Transverse colon (tissue), 4 donors: ENCODE measurements at places on chromosomes 6 and 20. TPM values are rescaled to one million over a fixed set of nuclear protein-coding genes. Genes with fewer than 3 reads are reported as not detected.

- H3K27ac ChIP-seq: peak within 1 kb of the TSS; percentile 89
- DNase-seq: peak; percentile 96
- no peaks in the 10 kb centered on the region for H3K27me3 ChIP-seq
Measured at GRCh38 chr20:47501482-47502270, at the start of gene NCOA3. NCOA3 (plus strand) TSS chr20:47501887; CDS start chr20:47622248, 120,361 bp downstream.

GRCh38 chr6:21533678-21534077 is 59.9 kb upstream of the SOX4 start:
- DNase-seq: no peak
- no peaks in the 10 kb centered on the region for H3K27me3 ChIP-seq
- H3K4me1 ChIP-seq: peaks cover 8% of the 10 kb centered on the region
- no peak overlapping the region for H3K4me3 ChIP-seq

- H3K27ac ChIP-seq: no peak overlapping the region
- DNase-seq: no peak
- H3K4me1 ChIP-seq: peaks cover 3% of the 10 kb centered on the region
- peaks cover 17% of the 10 kb centered on the region for H3K36me3 ChIP-seq
Measured at GRCh38 chr20:20495729-20496503, 128.0 kb downstream of the INSM1 start.

GRCh38 chr20:60087563-60088105 is 129.4 kb downstream of the CDH26 start:
- H3K36me3 ChIP-seq: no peaks in the 10 kb centered on the region
- no peak for DNase-seq
- H3K27me3 ChIP-seq: peaks cover 39% of the 10 kb centered on the region
- no peak overlapping the region for H3K27ac ChIP-seq

- peaks cover 8% of the 10 kb centered on the region for H3K27me3 ChIP-seq
- DNase-seq: peak; percentile 79
- no peak overlapping the region for H3K4me3 ChIP-seq
- H3K27ac ChIP-seq: no peak overlapping the region
Measured at GRCh38 chr20:51306521-51307358, 235.8 kb downstream of the NFATC2 start.

DNA sequence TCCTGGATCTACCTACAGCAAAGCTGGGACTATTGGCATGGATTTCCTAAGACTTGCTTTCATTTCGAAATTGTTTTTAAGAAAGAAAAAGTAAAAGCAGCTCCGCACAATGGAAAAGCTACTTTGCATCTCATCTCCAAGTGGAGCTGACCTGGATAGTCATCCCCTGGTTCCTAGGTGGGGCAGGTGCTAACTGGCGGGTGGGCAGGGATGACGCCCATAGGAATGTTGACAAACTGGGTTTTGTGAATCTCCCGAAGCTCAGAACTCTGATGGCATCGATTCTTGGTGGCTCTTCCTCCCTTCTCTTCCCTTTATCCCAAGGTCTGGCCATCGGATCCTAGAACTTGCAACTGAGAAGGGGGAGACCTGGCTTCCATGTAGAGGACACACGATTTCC is 12.4 kb upstream of the EZR start:
- DNase-seq: no peak
- no peaks in the 10 kb centered on the region for H3K4me1 ChIP-seq
- H3K27me3 ChIP-seq: no peaks in the 10 kb centered on the region
- no peaks in the 10 kb centered on the region for H3K36me3 ChIP-seq
- H3K27ac ChIP-seq: no peak overlapping the region

- H3K4me3 ChIP-seq: no peak overlapping the region
- peaks cover 9% of the 10 kb centered on the region for H3K4me1 ChIP-seq
- H3K27ac ChIP-seq: no peak overlapping the region
- H3K27me3 ChIP-seq: no peaks in the 10 kb centered on the region
- DNase-seq: no peak
Measured at GRCh38 chr6:147808640-147809039, 300.1 kb downstream of the SAMD5 start.

DNA sequence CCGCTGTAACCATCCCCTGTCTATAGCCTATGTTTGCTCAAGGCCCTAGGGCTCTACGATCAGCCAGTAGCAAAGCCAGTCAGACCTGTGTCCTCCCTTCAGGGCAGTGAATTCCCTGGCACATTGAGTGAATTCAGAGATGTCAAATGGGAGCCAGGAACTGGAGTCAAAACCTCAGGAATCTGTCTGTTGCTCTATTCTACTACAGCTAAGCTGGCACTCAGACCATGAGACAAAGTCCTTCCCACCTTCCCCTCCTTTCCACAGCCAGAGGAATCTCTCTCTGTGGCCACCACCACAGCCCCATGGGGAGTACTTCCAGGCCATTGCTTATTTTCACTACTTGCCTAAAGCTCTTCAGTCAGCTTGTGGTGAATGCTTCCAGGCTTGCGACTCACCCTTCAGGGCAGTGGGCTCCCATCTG is 82.0 kb downstream of the PKIB start:
- H3K36me3 ChIP-seq: no peaks in the 10 kb centered on the region
- no peak overlapping the region for H3K27ac ChIP-seq
- H3K4me3 ChIP-seq: no peak overlapping the region

- H3K4me3 ChIP-seq: no peak overlapping the region
- no peak overlapping the region for H3K27ac ChIP-seq
- no peak for DNase-seq
- no peaks in the 10 kb centered on the region for H3K36me3 ChIP-seq
- H3K27me3 ChIP-seq: no peaks in the 10 kb centered on the region
- no peaks in the 10 kb centered on the region for H3K4me1 ChIP-seq
Measured at GRCh38 chr6:105227295-105227767, 47.5 kb upstream of the POPDC3 start.

DNA sequence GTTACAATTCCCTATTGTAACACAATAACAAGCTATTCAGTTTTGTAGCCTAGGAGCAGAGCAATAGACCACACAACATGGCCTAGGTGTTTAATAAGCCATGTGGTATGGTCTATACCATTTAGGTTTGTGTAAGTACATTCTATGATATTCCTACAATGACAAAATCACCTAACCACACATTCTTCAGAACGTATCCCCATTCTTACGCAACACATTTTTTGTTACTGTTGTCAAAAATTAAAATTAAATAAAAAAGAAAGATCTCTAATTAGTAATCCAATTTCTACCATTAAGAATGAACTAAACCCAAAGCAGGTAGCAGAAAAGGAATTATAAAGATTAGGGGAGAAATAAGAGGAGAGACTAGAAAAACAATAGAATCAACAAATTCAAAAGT is 44.0 kb downstream of the RANBP9 start:
- no peaks in the 10 kb centered on the region for H3K27me3 ChIP-seq
- H3K27ac ChIP-seq: no peak overlapping the region
- no peaks in the 10 kb centered on the region for H3K36me3 ChIP-seq
- H3K4me3 ChIP-seq: no peak overlapping the region
- DNase-seq: no peak

GRCh38 chr20:22098511-22098910 is 393.0 kb downstream of the PAX1 start:
- H3K27ac ChIP-seq: no peak overlapping the region
- H3K4me3 ChIP-seq: no peak overlapping the region
- DNase-seq: no peak
- H3K4me1 ChIP-seq: no peaks in the 10 kb centered on the region
- no peaks in the 10 kb centered on the region for H3K27me3 ChIP-seq
- no peaks in the 10 kb centered on the region for H3K36me3 ChIP-seq

GRCh38 chr6:137097057-137097456 is 52.3 kb upstream of the IL20RA start:
- no peak overlapping the region for H3K4me3 ChIP-seq
- no peaks in the 10 kb centered on the region for H3K27me3 ChIP-seq
- no peak overlapping the region for H3K27ac ChIP-seq
- DNase-seq: no peak
- no peaks in the 10 kb centered on the region for H3K36me3 ChIP-seq

GRCh38 chr6:101178748-101179147 is 214.8 kb upstream of the GRIK2 start:
- no peak overlapping the region for H3K4me3 ChIP-seq
- no peaks in the 10 kb centered on the region for H3K27me3 ChIP-seq
- no peak for DNase-seq
- no peaks in the 10 kb centered on the region for H3K36me3 ChIP-seq

Gene LY6G6C
- total RNA-seq: not detected

Gene MTFR2
- total RNA-seq: 0.68 TPM

Gene PLCB1
- total RNA-seq: 13.1 TPM

Gene FILIP1
- total RNA-seq: 12.3 TPM

Gene KIAA1755
- total RNA-seq: 3.7 TPM

Gene NMBR
- not detected for total RNA-seq

Gene RIPOR3
- 15.7 TPM for total RNA-seq

Gene GPR6
- not detected for total RNA-seq

Gene OOEP
- not detected for total RNA-seq

Gene TMC2
- total RNA-seq: not detected

Gene TMEM170B
- total RNA-seq: 8.0 TPM

Gene PNLDC1
- total RNA-seq: not detected
